ENCODE measurements at places on chromosomes 5 and 9. TPM values are rescaled to one million over a fixed set of nuclear protein-coding genes. Genes with fewer than 3 reads are reported as not detected.

- DNase-seq = no peak
These were observed 83.3 kb downstream of the DAPK1 start for GRCh38 chr9:87580941-87581438.

DNA sequence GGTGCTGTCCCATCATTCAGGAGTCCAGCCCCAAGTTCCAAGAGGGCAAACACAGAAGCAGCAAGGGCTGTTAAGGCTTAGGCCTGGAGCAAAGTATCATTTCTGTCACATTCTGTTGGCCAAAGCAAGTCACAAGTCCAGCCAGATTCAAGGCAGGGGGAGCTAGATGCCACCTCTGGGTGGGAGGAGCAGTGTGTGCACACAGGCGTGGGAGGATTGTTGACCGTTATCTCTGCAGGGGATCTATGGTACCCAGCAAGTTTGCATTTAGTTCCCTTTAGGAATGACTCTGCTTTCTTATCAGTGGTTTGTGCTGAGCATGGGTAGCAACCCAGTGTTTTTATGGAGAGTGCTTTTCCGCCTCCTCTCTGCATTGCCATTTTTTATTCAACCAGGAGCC is 278.9 kb downstream of the NR3C1 start:
- no peak for DNase-seq

DNA sequence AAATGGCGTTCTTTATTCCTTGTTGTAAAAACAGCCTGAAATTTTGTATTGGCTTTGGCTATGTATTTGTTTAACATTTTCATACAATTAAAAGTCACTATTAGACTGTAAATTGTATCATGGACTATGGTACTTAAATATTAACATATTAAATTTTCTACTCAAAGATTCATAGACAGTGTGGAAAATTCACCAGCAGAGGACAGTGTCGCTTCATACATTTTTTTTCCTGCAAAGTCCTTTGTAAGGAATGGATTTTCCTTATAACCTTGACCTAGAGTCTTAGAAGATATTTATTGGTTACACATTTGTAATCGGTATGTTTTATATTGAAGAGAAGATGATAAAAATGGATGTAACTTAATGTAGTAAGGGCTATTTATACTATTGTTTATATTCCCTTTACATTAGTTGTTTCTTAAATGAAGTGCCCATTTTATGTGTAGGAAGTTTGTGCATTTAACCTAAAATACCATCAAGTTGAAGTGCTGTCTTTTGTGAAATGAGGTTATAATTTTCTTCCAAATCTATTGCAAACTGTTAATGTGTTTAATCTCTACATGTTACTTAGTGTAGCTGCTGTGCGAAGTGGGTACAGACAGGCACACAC is 150.1 kb downstream of the KDM4C start:
- peak; percentile 24 for DNase-seq

- DNase-seq = no peak
These were observed 47.2 kb upstream of the FABP6 start for GRCh38 chr5:160181965-160182622.

FCHO2 gene
- polyA plus RNA-seq = 38.1 TPM

PPP1R26 gene
- polyA plus RNA-seq = 28.2 TPM

NRG2 gene
- 1.3 TPM for polyA plus RNA-seq

EQTN gene
- polyA plus RNA-seq = not detected

Measured in right renal pelvis (tissue), 4 donors.